Stimulated activated CD4-positive, alpha-beta T cell treated with anti-CD3 and anti-CD28 coated beads, Interleukin-1b, Interleukin-23, amount 100 ng/mL, for 24 hours (primary cell): ENCODE measurements at places on chromosomes 3 and 15.

- DNase-seq: no peak
Observed at GRCh38 chr3:55974421-55975165, 487.5 kb upstream of the WNT5A start.

DNA sequence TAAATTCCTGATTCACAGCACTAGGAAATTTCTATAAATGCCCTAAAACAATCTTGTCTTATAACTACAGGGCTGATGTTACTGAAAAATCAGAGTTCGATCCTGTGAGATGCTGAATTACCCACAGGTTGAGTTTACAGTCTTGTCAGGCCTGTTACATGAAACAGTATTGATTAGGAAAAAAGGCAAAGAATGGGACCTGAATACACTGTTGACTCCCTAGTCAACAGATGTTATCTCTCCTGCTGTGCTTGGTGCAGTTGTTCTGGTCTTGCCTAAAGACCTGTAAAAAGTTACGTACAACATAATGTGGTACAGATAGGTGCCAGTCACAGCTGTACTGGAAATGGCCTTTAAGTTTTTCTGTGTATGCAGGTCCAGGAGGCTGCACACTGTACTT is 91.4 kb upstream of the ASB14 start:
- DNase-seq: no peak

DNA sequence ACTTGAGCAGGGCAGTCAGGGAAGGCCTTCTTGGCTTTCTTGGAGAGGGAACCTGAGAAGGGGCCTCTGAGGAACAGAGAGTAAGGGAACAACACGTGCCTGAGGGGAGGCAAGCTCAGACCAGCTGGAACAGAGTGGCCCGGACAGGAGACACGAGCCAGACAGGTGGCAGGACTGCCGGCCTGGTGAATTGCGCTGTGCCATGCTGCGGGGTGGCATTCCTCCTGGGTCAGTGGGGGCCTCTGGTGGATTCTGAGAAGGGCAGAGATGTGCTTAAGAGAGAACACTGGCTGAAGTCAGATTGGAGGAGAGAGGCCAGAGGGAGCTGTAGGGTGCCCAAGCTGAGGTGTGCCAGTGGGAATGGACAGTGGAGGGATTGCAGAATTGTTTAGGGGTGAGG is 4.9 kb downstream of the CHAC1 start:
- DNase-seq: no peak

GRCh38 chr3:184228376-184229137 is 828 bp upstream of the VWA5B2 start:
- no peak for DNase-seq

DNA sequence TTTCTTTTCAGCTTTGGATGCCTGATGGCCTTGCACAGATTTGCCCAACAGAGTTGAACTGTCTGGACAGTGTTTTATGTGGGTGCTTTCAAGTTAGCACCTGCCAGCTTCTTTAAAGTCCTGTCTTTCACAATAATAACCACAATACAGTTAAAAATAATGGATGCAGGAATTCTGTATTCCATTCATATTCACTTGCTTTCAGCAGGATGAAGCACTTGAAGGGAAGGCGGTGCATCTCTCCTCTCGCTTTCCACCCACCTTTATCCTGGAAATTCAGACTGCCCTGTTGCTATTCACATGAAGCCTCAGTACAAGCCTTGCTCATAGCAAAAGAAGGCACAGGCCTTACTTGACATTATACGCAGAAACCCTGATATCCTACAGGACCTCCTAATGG is 26.5 kb upstream of the GYG1 start:
- no peak for DNase-seq

DNA sequence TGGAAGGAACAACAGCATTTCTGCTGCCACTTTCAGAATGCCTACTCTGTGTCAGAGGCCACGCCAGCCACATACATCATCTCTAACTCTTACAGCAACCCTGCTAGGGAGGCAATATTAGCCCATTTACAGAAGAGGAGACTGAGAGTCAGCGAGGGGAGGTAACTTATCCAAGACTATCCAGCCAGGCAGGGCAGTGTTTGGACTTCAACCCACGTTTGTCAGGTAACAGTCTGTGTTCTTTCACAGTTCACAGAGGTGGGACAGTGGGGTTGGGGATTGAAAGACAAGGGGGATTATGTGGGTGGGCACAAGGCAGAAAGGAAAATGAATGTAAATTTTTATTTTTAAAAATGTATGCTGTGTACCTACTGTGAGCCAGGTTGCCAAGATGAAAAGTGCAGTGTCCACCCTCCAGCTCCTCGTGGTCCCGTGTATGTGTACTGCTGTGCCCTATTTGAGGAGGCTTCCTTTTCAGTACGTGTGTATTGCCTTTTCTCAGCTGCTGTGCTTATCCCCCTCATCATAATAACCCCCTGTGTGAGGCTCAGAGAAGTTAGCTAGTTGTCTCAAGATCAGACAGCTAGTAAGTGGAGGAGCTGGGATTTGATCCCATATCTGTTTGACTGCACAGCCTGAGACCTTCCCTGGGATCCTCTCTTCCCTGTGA is 16.5 kb upstream of the ATP2B2 start:
- no peak for DNase-seq
